Body of pancreas (tissue), 4 donors: ENCODE measurements at places on chromosomes 7 and 10. TPM values are rescaled to one million over a fixed set of nuclear protein-coding genes. Genes with fewer than 3 reads are reported as not detected.

DNA sequence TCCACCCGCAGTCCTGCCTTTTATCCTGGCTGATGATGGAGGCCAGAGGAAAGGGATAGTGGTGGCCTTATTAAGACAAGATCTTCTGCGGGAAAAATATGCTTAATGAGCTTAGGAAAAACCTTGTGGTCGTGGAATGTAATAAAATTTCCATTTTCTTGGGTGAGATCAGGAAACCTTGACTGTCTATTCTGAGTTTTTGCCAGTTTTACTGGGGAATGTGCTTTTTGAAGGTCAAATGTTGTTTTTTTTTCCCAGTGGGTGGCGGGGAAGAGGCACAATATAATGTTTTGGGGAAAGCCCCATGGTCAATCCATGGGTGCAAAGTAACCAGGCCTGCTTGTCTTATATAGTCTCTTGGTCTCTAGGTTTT, 118.5 kb downstream of the CREB5 start:
- DNase-seq: no peak

DNA sequence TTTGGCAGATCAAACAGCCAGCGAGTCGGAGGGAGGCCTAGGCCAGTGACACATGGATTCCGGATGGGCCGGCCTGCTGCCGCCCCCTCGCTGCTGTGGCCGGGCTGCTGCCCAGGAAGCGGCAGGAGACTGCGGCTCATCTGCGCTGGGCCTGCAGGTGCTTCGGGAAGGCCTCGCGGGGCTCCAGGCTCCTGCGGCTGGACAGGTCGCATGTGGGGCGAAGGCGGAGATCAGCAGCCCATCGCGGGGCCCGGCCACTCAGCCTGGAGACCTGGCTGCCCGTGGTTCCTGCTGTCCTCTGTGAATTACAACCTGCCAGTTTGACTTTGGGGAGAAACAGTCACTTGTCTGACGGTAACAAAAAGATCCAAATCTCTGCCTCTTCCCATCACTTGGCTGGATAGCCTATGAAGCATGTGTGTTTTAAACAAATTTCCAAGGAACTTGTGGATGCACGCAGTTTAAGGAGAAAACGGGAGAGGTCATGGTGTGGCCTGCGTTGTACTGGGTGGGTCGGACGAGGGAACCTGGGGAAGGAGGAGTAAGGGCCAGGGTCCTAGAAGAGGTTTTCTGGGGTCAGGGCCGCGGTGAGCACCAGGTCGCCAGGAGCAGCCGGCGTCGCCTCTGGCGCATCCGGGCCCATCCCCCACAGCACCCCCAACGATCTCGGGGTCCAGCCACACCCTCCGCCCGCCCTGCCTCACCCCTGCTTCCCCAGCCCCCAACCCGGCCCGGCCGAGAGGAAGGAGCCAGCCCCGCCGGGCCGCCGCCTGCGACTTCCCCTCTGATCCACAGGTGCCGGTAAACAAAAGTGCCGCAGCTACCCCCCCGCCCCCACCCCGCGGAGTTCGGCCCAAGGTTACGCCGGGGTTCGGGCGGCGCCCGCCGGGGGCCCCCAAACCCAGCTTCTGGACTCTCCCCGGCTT, 1.6 kb downstream of the SPOCK2 start:
- peak; percentile 32 for DNase-seq

- no peak for DNase-seq
These were observed 73.2 kb upstream of the ST8SIA6 start for GRCh38 chr10:17527514-17528146.

- DNase-seq: peak; percentile 33
These were observed 114.6 kb downstream of the ITIH5 start for GRCh38 chr10:7551950-7552716.

GRCh38 chr7:99090771-99091542, 53.0 kb downstream of the SMURF1 start:
- DNase-seq: no peak

DNA sequence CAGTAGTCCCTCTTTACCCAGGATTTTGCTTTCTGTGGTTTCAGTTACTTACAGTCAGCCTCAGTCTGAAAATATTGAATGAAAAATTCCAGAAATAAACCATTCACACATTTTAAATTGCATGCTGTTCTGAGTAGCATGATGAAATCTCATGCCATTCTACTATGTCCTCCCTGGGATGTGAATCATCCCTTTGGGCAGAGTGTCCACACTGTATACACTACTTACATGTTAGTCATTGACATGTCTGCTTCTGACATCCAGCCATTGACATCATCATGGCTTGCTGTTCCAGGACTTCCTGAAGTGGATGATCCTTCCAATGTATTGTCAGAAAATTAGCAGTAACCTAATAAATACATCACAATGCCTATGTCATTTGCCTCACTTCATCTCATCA, 34.6 kb upstream of the MALRD1 start:
- DNase-seq: no peak

DNA sequence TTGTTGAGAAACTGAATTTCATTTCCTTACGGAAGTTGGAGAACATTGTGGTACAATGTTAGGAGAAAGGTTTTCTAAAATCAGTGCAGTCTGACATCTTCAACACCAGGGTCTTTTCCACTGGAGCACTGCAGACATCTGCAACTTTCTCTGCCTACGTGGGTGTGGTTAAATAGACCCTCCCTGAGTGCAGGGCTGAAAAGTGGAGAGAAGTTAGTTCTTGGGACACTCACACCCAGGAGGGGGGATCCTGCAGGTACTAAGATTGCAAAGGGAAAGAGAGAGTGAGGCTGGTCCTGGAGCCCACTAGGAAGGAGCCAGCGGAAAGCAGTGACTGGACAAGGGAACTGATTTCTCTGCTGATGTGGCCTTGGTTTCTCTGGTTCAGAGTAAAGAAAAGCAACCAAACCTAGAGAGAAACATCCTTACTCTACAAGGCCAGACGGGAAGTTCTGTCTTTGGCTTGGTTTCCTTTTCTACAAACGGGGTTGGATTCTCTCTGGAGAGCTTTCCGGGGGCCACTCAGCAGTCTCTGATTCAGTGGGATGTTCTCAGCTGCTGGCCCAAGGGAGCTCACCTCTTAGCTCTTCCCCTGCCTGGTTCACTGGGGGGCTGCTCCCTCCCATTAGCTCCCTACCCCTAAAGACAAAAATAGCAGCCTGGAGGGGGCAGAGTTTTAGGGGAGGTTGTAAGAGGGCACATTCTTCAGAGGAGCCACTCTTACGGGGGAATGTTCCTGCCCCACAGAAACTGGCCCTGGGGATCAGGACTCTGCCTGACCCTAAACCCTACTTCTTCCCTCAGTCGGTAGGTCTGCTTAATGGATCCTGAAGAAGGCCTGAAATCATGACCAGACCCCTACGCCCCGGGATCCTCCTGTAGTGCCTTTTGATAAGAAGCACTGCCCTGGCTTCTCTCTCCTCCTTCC, 2.7 kb downstream of the UPP1 start:
- DNase-seq: no peak

SUN3 gene
- not detected for total RNA-seq

ZNF503 gene
- 20.8 TPM for total RNA-seq

AGR3 gene
- not detected for total RNA-seq
